GM23248 (cell line): ENCODE measurements at places on chromosomes 3 and 15.

GRCh38 chr15:67945951-67946700 lies 106.3 kb upstream of the RNU6-1 start:
- no peak overlapping the region for H3K27ac ChIP-seq
- DNase-seq, result peak; percentile 31
- H3K36me3 ChIP-seq, result no peaks in the 10 kb centered on the region
- H3K4me1 ChIP-seq, result no peaks in the 10 kb centered on the region

DNA sequence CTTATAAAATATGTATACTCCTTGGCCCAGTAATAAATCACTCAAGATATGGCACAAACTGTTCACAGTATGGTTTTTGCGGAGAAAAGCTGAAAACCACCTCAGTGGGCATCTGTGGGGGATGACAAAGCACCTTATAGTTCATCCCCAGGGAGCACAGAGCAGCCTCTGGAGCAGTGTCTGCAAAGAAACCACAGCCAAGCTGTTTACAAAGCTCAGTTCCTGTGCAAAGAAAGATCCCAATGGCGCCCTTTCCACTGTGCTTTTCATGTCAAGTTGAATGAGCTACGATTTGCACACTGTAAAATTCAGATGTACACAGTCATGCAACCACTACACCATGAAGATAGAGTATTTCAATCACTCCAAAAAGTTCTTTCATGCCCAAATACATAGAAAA lies 2.5 kb upstream of the EFCC1 start:
- no peak overlapping the region for H3K4me3 ChIP-seq
- peaks cover 81% of the 10 kb centered on the region for H3K27me3 ChIP-seq
- H3K4me1 ChIP-seq, result no peaks in the 10 kb centered on the region

DNA sequence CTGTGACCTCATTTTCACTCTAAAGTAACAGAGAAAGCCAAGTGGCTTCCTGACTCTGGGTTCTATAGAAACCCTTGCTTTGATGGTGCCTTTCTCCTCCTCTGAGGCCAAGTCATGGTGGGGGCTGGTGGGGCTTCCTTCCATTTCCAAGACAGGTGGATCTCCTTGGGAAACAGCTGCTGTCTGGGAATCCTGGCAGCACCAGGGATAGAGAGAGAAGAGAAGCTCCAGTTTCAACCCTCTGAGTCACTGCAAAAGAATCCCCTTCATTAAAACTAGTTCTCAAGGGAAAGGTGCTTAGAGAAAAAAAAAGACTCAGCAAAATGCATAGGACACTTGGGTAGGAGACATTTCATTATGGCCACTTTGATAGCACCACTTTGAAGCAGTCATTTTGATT lies 614.4 kb downstream of the FHIT start:
- H3K27me3 ChIP-seq, result peaks cover 8% of the 10 kb centered on the region; the same call in 1 of the 2 replicates
- peak; percentile 45 for DNase-seq
- H3K36me3 ChIP-seq, result no peaks in the 10 kb centered on the region
- H3K4me1 ChIP-seq, result no peaks in the 10 kb centered on the region

- peak; percentile 73 for DNase-seq
- no peaks in the 10 kb centered on the region for H3K27me3 ChIP-seq
- peaks cover 10% of the 10 kb centered on the region; the same call in 1 of the 2 replicates for H3K36me3 ChIP-seq
- H3K4me3 ChIP-seq, result no peak overlapping the region
Measured at GRCh38 chr3:45666757-45667431, 22.3 kb upstream of the SACM1L start.

DNA sequence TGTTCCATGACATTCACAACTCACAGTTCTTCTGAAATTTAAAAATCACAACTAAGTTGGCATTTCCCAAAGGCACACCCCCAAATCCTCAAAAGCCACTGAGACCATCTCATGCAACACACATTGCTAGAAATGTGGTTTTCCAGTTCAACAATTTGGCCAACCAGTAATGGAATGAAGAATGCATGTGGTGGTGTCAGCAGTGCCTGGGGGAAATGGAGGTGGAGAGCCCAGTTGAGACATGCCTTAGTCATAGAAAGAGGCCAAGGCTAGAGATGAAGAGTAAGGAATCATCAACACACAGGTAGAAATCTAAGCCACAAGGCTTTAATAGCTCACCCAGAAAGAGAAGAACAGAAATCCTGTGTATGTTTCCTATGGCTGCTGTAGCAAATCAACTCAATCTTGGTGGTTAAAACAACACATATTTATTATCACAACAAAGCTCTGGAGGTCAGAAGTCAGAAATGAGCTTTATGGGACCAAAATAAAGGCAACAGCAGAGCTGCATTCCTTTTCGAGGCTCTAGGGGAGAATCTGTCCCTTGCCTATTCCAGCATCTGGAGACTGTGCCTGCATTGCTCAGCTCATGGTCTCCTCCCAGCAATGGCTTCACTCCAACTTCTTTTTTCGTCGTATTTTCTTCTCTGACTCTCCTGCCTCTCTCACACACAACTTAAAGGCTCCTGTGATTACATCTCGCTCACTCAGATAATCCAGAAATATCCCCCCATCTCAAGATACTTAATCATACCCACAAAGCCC lies 54.0 kb downstream of the SNTN start:
- peak; percentile 62 for DNase-seq
- H3K27ac ChIP-seq, result peak overlapping the region; percentile 13; the same call in 1 of the 2 replicates
- H3K4me3 ChIP-seq, result no peak overlapping the region
- H3K36me3 ChIP-seq, result no peaks in the 10 kb centered on the region

DNA sequence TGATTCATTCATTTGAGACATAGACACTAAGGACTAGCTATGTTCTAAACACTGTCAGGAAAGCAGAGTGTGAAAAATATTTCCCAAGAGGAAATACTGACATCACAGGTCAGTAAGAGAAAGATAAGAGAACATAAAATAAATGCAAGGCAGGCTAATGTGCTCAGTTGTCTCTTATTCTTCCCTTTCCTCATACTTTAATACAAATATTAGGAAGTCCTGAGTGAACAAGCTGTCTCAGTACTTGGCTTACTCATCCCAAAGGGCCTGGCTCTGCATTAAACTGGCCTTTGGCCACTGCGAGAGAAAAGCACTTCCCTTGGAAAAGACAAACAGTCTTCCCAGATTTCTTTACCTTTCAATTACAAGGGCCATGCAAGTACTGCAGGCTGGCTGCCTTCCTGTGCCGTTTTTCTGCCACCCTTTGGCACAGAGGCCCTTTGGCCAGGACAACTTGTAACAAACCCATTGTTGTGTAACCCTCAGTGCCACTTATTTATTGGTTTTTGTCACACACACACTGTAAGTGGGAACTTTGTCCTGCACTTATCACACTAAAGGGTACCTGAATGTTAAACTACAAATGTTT lies 31.7 kb downstream of the EDC3 start:
- H3K27ac ChIP-seq, result peak overlapping the region; percentile 32
- H3K4me3 ChIP-seq, result no peak overlapping the region
- H3K27me3 ChIP-seq, result no peaks in the 10 kb centered on the region
- peak; percentile 67 for DNase-seq
- H3K4me1 ChIP-seq, result peaks cover 12% of the 10 kb centered on the region
- no peaks in the 10 kb centered on the region; the same call in 1 of the 2 replicates for H3K36me3 ChIP-seq

- H3K27me3 ChIP-seq, result no peaks in the 10 kb centered on the region
- H3K27ac ChIP-seq, result no peak overlapping the region
- DNase-seq, result no peak
- H3K36me3 ChIP-seq, result no peaks in the 10 kb centered on the region
Measured at GRCh38 chr15:66894363-66894762, 171.0 kb upstream of the SMAD3 start.
